ENCODE measurements at places on chromosomes 5 and 9.
A peak's percentile ranks its signal among the peaks of the same experiment; 100 is the strongest.

DNA sequence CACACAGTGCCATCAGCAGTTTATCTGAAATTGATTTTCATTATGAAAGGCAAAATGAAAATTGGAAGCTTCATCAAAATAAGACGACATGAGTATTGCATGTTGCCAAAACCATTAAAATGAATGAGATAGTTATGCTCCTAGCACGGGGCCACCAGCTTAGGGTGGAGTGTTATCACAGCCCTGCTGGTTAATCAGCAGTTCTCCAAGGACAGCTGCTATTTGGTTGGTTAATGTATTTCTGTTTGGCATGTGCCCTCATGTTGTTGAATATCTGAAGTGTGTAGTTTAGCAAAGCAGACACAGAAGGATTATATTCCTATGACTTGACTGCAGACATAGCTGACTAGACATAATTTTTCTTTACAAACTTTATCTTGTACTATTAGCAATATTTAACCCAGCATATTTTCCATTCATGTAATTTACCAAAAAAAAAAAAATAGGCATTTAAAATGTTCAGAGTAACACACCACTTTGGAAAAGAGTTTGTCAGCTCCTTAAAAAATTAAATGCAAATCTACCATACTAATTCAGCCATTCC is 98.6 kb upstream of the PIK3R1 start:
- no peaks in the 10 kb centered on the region for H3K4me1 ChIP-seq
- H3K4me3 ChIP-seq = no peak overlapping the region
- no peaks in the 10 kb centered on the region for H3K36me3 ChIP-seq
- DNase-seq = no peak
- peaks cover 10% of the 10 kb centered on the region for H3K27me3 ChIP-seq

GRCh38 chr9:81759680-81760215 is 70.4 kb upstream of the TLE1 start:
- no peaks in the 10 kb centered on the region for H3K36me3 ChIP-seq
- DNase-seq = no peak
- H3K27me3 ChIP-seq = no peaks in the 10 kb centered on the region
- no peaks in the 10 kb centered on the region for H3K4me1 ChIP-seq
- H3K4me3 ChIP-seq = no peak overlapping the region

DNA sequence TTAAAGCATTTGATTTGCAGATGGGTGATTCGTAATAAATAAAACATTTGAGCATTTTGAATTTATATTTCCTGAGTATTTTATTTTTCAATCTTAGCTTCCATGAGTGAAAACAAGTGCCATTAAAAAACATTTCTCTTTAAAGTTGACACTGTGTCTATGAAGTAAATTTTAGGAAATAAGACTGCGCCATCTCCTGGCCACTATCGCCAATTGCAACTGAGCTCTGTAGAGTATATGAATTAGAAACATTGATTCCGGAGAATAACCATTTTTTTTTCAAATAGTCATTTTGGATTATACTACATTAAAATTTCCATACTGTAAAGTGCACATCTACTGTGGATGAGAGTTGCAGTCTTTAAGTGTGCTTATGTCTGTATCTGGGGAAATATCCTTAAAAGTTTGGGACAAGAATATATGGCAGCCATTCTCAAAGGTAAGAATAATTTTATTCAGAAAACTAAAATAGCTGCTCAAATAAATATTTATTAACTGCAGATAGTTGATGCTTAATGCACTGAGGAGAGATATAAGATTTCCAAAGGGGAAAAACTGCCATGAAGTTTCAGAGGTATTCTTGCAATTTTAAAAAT is 5.9 kb downstream of the DMRTA1 start:
- no peak overlapping the region for H3K27ac ChIP-seq
- H3K27me3 ChIP-seq = peaks cover 25% of the 10 kb centered on the region
- H3K4me3 ChIP-seq = no peak overlapping the region
- DNase-seq = peak; percentile 48

DNA sequence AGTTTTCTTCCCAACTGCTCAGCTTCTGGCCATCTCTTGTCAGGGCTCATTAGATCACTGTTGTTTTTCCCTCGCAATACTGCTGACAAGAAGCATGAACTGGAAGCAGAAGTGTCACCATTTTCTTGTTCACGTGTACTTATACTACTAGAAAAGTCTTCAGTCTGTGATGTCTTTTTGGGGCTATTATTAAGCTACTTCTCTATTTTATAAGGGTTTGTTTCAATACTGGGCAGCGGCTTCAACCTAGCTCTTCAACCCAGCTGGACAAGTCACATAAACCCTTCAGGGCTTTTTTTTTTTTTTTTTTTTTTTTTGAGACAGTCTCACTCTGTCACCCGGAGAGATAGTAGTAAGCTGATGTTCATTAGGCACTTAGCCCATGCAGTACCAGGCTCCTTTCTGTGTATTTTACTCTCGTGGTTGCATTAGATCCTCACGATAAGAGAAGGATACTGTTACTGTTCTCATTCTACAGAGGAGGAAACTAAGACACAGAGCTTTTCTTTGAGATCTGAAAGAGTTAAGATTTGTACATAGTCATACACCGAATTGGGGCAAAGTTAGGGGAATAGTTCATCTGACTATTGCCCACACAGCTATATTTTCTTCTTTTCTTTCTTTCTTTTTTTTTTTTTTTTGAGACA is 20.5 kb downstream of the RAPGEF1 start:
- H3K4me3 ChIP-seq = no peak overlapping the region
- no peaks in the 10 kb centered on the region for H3K27me3 ChIP-seq
- DNase-seq = no peak
- H3K36me3 ChIP-seq = peaks cover 32% of the 10 kb centered on the region
- H3K27ac ChIP-seq = peak overlapping the region; percentile 39

DNA sequence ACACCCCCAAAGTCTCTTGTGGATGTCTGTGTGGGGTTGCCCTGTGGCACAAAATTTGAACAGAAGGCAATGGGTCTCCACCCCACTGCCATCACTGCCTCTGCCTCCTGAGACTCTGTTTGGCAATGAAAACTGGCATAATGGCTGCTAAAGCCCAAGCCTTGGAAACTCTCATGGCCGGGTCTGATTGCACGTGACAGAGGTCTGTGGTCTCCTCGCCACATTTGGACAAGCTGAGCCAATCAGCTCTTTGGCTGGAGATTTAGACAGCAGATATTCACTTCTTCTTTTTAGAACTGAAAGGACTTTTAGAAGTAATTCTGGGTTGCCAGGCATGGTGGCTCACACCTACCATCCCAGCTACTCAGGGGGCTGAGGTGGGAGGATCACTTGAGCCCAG is 5.5 kb downstream of the GGTA1 start:
- no peak overlapping the region for H3K27ac ChIP-seq
- H3K4me1 ChIP-seq = peaks cover 11% of the 10 kb centered on the region
- H3K27me3 ChIP-seq = peaks cover 31% of the 10 kb centered on the region
- DNase-seq = no peak
- no peak overlapping the region for H3K4me3 ChIP-seq
- H3K36me3 ChIP-seq = no peaks in the 10 kb centered on the region

- H3K4me1 ChIP-seq = no peaks in the 10 kb centered on the region
- no peak overlapping the region for H3K27ac ChIP-seq
- no peak for DNase-seq
- H3K4me3 ChIP-seq = no peak overlapping the region
- H3K27me3 ChIP-seq = peaks cover 69% of the 10 kb centered on the region
Observed at GRCh38 chr5:135045488-135045887, 11.5 kb upstream of the PITX1 start.

- H3K4me1 ChIP-seq = no peaks in the 10 kb centered on the region
- peaks cover 5% of the 10 kb centered on the region for H3K36me3 ChIP-seq
- no peak overlapping the region for H3K27ac ChIP-seq
Observed at GRCh38 chr9:127507751-127508648, 56.7 kb downstream of the LRSAM1 start.

- no peaks in the 10 kb centered on the region for H3K27me3 ChIP-seq
- no peak overlapping the region for H3K4me3 ChIP-seq
- DNase-seq = no peak
- H3K36me3 ChIP-seq = no peaks in the 10 kb centered on the region
- H3K27ac ChIP-seq = no peak overlapping the region
Observed at GRCh38 chr5:92635001-92635461, 946.0 kb downstream of the NR2F1-AS1 start.

- H3K27ac ChIP-seq = no peak overlapping the region
- no peaks in the 10 kb centered on the region for H3K36me3 ChIP-seq
- DNase-seq = no peak
- no peak overlapping the region for H3K4me3 ChIP-seq
- H3K27me3 ChIP-seq = peaks cover 15% of the 10 kb centered on the region
Observed at GRCh38 chr5:56977021-56977420, 25.1 kb upstream of the MIER3 start.

DNA sequence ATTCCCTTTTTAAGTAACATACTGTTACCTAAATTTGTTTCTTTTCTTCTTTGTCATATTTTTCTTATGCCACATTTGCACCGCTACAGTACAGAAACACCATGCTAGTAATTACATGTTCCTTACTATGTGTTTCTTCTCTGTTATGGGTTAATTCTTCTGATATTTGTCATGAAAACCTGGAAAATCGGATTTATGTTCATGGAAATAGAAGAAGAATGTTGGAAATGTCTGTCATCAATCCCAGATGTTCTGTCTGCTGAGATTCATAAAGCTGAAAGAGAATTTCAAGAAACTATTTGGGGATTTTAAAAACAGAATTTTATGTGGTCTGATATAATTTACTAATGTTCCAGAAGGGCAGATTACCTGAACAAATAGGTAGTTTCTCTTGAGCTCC is 305.2 kb upstream of the NREP start:
- no peak for DNase-seq
- no peaks in the 10 kb centered on the region for H3K36me3 ChIP-seq
- H3K4me1 ChIP-seq = no peaks in the 10 kb centered on the region

GRCh38 chr5:53927668-53928247 is 367.3 kb downstream of the NDUFS4 start:
- H3K27ac ChIP-seq = no peak overlapping the region
- H3K4me3 ChIP-seq = no peak overlapping the region
- DNase-seq = no peak
- H3K4me1 ChIP-seq = peaks cover 2% of the 10 kb centered on the region
- no peaks in the 10 kb centered on the region for H3K36me3 ChIP-seq

DNA sequence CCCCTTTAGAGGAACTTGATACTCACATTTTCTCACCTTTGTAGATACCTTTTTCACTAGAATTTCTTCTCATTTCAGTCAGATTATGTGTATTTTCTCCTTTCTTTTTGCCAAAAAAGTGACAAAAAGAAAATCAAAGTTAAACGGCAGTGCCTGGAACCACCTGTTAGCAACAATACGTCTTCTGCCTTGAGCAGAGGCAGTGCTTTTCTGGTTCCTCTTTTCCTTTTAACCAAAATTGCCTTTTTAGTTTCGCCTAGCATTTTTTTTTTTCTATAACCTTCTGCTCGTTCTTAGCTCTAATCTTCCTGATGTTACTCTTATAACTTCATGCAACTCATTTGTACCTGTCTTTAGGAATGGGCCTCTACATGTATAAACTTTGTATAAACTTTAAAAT is 26.1 kb downstream of the SMIM32 start:
- no peaks in the 10 kb centered on the region for H3K4me1 ChIP-seq
- no peak overlapping the region for H3K27ac ChIP-seq
- no peaks in the 10 kb centered on the region for H3K36me3 ChIP-seq
- no peak overlapping the region for H3K4me3 ChIP-seq
- H3K27me3 ChIP-seq = peaks cover 2% of the 10 kb centered on the region

GRCh38 chr5:97242341-97242740 is 59.3 kb upstream of the RIOK2 start:
- no peaks in the 10 kb centered on the region for H3K36me3 ChIP-seq
- no peak overlapping the region for H3K4me3 ChIP-seq
- no peaks in the 10 kb centered on the region for H3K27me3 ChIP-seq
- H3K4me1 ChIP-seq = no peaks in the 10 kb centered on the region

GRCh38 chr5:14281746-14282181 is 138.6 kb downstream of the TRIO start:
- H3K4me1 ChIP-seq = peaks cover 12% of the 10 kb centered on the region
- no peak overlapping the region for H3K4me3 ChIP-seq
- no peaks in the 10 kb centered on the region for H3K36me3 ChIP-seq
- no peak overlapping the region for H3K27ac ChIP-seq

GRCh38 chr5:111259636-111260035 is 35.5 kb downstream of the CAMK4 start:
- H3K27ac ChIP-seq = no peak overlapping the region
- no peaks in the 10 kb centered on the region for H3K27me3 ChIP-seq
- peaks cover 62% of the 10 kb centered on the region for H3K36me3 ChIP-seq
- no peak overlapping the region for H3K4me3 ChIP-seq
- peaks cover 49% of the 10 kb centered on the region for H3K4me1 ChIP-seq

GRCh38 chr9:93346231-93347112 is 105.0 kb upstream of the FAM120A start:
- H3K27me3 ChIP-seq = peaks cover 40% of the 10 kb centered on the region
- peaks cover 4% of the 10 kb centered on the region for H3K4me1 ChIP-seq

- H3K4me3 ChIP-seq = no peak overlapping the region
- H3K27ac ChIP-seq = no peak overlapping the region
- peaks cover 12% of the 10 kb centered on the region for H3K4me1 ChIP-seq
- peaks cover 30% of the 10 kb centered on the region for H3K27me3 ChIP-seq
- H3K36me3 ChIP-seq = no peaks in the 10 kb centered on the region
Observed at GRCh38 chr5:59236448-59236847, 653.6 kb downstream of the RAB3C start.

DNA sequence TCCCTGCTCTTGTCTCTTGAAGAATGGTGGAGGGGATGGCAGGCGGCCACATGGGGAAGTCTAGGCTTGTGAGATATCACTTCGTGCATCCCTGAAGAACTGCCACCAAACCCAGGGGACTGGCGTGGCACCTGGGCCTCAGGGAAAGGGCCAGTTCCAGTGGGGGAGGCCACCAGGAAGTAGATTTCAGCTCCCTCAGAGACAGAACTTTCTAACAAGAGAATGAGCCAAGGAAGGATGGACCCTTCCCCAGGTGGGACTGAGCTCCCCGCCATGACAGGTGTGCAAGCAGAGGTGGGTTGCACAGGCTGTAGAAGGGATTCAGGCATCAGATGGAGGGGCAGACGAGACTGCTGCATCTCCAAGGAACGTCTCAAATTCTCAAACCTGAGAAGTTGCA is 193.9 kb downstream of the GABBR2 start:
- no peak overlapping the region for H3K4me3 ChIP-seq
- H3K27me3 ChIP-seq = peaks cover 2% of the 10 kb centered on the region
- DNase-seq = no peak
- no peak overlapping the region for H3K27ac ChIP-seq

DNA sequence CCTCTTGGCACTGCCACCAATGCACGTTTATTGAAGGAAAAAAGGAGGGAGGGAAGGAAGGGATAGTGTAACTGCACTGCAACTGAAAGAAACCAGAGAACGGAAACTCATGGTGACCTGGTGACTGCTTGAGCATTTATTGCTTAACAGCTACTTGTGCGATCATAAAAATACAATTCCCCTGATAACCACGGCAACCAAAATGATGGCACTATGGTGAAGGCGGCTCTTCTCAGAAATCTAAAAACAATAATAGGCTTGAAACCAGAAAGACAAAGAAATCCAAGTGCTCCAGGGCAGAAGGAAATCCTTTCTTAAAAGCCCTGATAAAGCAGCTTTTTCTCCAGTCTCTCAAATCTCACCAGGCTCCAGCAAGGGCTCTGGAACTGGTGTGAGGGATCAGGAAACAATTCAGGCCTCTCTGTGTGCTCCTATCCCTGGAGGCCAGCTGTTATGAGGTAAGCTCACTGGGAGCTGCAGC is 1.9 kb downstream of the FBXO10 start:
- H3K36me3 ChIP-seq = peaks cover 2% of the 10 kb centered on the region
- H3K4me3 ChIP-seq = no peak overlapping the region
- DNase-seq = no peak
- peaks cover 4% of the 10 kb centered on the region for H3K27me3 ChIP-seq
- no peak overlapping the region for H3K27ac ChIP-seq
- H3K4me1 ChIP-seq = peaks cover 19% of the 10 kb centered on the region
